Nasal cavity respiratory epithelium epithelial cell of viscerocranial mucosa (primary cell): ENCODE measurements at places on chromosomes 16 and 17. TPM values are rescaled to one million over a fixed set of nuclear protein-coding genes. Genes with fewer than 3 reads are reported as not detected.

The CNGB1 gene
- total RNA-seq: 0.34 and 7.3 TPM in 2 replicates

The CD300LB gene
- total RNA-seq: not detected in 2 replicates

The CCL4 gene
- total RNA-seq: not detected in 2 replicates

The CES4A gene
- 1.4 and 2.0 TPM in 2 replicates for total RNA-seq

The WNK4 gene
- total RNA-seq: under 0.01 and 0.57 TPM in 2 replicates

The AGRP gene
- total RNA-seq: not detected in 2 replicates

The HSD11B2 gene
- total RNA-seq: 1.4 and 4.6 TPM in 2 replicates

The CRYBA1 gene
- total RNA-seq: not detected in 2 replicates

The CORO7 gene
- total RNA-seq: 6.8 and 12.8 TPM in 2 replicates

The KRTAP4-5 gene
- total RNA-seq: not detected in 2 replicates

The PGP gene
- 7.2 and 8.0 TPM in 2 replicates for total RNA-seq

The RTN4RL1 gene
- total RNA-seq: 0.34 and 0.71 TPM in 2 replicates

The PCTP gene
- 6.5 and 11.6 TPM in 2 replicates for total RNA-seq

The ZSCAN10 gene
- total RNA-seq: not detected in 2 replicates

The TMC8 gene
- total RNA-seq: under 0.01 and 0.21 TPM in 2 replicates

The OMG gene
- total RNA-seq: not detected in 2 replicates

The PRSS27 gene
- total RNA-seq: 1.0 and 1.9 TPM in 2 replicates

The GAST gene
- 1.0 TPM in 1 of 2 replicates, not detected in the other for total RNA-seq

The NPIPA5 gene
- 0.21 and 2.1 TPM in 2 replicates for total RNA-seq

The HEXD gene
- total RNA-seq: 5.5 and 13.2 TPM in 2 replicates

The IRX6 gene
- total RNA-seq: not detected in 2 replicates

The HIGD1B gene
- not detected in 2 replicates for total RNA-seq

The CACNG4 gene
- total RNA-seq: under 0.01 and 0.07 TPM in 2 replicates

The KSR1 gene
- 1.0 and 9.5 TPM in 2 replicates for total RNA-seq

The TLCD3B gene
- not detected in 2 replicates for total RNA-seq

The CCR7 gene
- not detected in 2 replicates for total RNA-seq

The GCGR gene
- total RNA-seq: 0.07 TPM in 1 of 2 replicates, not detected in the other

The CCL11 gene
- not detected in 2 replicates for total RNA-seq

The NOG gene
- under 0.01 and 0.28 TPM in 2 replicates for total RNA-seq

The RAMP2 gene
- total RNA-seq: not detected in 2 replicates

The FBXL16 gene
- 1.4 and 1.7 TPM in 2 replicates for total RNA-seq

The MT1M gene
- total RNA-seq: 0.34 and 0.57 TPM in 2 replicates

The KRTAP1-3 gene
- not detected in 2 replicates for total RNA-seq

The PDIA2 gene
- 0.34 TPM in 1 of 2 replicates, not detected in the other for total RNA-seq

The TP53TG3F gene
- not detected in 2 replicates for total RNA-seq

The CD300A gene
- total RNA-seq: 0.07 TPM in 1 of 2 replicates, not detected in the other

The GRIN2A gene
- under 0.01 TPM in 1 of 2 replicates, not detected in the other for total RNA-seq

The ZDHHC1 gene
- 1.4 and 5.3 TPM in 2 replicates for total RNA-seq

The TBX21 gene
- not detected in 2 replicates for total RNA-seq

The ACSM5 gene
- not detected in 2 replicates for total RNA-seq

The AOC2 gene
- 0.68 and 2.7 TPM in 2 replicates for total RNA-seq
